Stimulated activated CD8-positive, alpha-beta memory T cell treated with anti-CD3 and anti-CD28 coated beads, Interleukin-4, amount 100 ng/mL, for 24 hours (primary cell): ENCODE measurements at places on chromosomes 5 and 9.

- no peak for DNase-seq
Observed at GRCh38 chr9:90999425-91000397, 198.1 kb downstream of the SYK start.

DNA sequence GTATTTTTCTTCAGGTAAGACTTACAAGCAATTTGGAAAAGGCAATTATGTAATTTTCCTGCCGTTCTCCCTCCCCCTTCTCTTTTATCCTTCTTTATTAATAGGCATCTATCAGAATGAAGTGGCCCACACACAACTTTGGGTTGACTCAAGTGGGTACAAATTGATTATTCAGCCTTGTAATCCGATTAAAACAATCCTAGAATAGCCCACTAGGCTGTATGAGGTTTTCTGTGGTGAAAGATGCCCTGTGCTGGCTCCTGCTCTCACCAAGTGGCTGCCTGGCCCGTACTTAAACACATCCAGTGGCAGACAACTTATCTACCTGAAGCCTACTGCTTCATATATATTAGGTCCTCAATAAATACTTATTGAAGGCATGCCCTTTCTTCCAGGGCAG is 177.3 kb upstream of the C9orf72 start:
- no peak for DNase-seq

- no peak for DNase-seq
Observed at GRCh38 chr5:74977471-74977870, 74.9 kb downstream of the GCNT4 start.

DNA sequence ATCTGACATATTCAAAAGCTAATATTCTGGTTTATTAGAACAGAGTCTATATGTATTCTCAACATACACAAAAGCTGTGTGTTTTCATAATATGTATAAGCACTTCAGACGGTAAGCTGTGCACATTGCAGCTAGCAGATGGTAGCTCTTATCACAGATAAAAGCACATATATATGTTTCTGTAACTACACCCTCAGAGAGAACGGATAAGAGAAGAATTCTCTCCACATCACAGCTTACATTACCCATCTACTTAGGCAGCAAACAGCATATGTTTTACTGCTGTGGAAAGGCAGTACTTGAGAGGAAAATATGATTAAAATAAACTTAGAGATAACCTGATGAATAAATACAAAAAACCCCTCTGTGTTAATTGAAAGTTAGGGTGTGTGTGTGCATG is 450.9 kb upstream of the ZNF608 start:
- DNase-seq: no peak

DNA sequence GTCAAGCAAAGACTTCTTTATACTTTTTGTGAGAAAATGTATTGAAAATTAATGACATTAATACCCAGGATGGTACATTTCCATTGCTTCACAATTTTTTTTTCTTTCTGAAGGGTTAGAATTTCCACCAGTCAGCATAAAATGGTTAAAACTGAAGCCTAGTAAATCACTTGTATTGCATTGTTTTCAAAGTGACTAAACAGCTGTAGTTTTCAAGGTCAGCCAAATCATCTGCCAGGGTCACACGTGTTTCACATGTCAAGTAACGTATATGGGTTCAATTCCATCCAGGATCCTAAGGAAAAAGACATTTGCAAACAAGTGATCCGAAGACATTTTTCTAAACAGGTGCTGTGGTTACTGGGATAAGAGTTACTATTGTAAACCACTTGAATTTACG is 574.2 kb downstream of the RAB3C start:
- no peak for DNase-seq

GRCh38 chr5:34059977-34060376 is 17.0 kb upstream of the C1QTNF3 start:
- DNase-seq: no peak

DNA sequence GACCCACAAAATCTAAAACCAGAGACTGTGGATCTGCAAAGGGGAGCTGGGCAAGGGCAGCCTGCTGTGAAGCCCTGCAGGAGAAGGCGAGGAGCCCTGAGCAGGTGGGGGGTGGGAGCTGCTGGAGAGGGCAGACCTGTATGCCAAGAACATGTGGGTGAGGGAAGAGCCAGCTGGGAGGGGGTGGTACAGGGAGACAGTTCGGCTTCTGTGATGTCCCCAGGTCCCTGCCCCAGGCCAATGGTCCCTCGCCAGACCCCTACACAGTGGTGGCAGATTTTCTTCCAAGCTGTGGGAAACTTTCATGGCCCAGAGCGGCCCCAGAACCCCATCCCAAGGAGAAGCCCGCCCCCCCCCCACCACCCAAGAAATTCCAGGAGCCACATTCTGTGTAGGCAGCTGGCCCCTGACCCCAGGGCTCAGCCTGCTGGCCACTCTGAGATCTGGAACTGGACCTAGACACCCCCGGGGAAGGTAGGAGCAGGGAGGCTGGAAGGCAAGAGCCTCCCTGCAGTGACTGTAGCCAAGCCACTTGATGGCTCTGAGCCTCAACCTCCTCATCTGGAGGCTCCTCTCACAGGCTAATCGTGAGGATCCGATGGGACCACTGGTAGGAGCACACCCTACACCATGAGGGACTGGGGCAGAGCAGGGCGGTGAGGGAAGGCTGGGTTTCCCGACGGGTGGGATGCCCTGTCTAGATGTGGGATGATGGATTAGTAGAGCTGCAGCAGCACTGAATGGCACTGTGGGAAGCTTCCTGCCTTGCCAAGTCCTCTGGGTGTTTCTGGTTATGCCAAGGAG is 22.6 kb upstream of the CSF1R start:
- no peak for DNase-seq

GRCh38 chr5:122719991-122720746 is 54.7 kb upstream of the SNX2 start:
- DNase-seq: no peak

GRCh38 chr9:127165116-127165515 is 42.7 kb upstream of the ANGPTL2 start:
- DNase-seq: no peak

GRCh38 chr5:93407454-93407853 is 173.6 kb downstream of the NR2F1-AS1 start:
- no peak for DNase-seq

DNA sequence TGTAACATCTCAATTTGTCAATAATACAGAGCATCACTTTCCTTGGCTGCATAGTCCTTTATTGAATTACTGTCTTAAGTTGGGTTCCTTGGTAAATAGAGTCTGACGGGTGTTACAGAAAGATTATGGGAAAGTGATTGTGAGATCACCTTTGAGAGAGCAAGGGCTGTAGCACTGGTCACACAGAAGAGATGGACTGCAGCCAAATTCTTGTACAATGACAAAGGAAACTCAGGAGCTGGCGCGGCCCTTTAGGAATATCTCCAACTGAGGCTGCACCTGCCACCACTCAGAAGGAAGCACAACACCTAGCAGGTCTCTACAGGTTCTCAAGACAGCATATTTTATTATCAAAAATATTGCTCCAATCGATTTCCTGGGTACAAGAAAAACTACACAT is 350.0 kb upstream of the ISL1 start:
- DNase-seq: no peak

- no peak for DNase-seq
Observed at GRCh38 chr5:130710596-130710995, 454.5 kb downstream of the HINT1 start.

DNA sequence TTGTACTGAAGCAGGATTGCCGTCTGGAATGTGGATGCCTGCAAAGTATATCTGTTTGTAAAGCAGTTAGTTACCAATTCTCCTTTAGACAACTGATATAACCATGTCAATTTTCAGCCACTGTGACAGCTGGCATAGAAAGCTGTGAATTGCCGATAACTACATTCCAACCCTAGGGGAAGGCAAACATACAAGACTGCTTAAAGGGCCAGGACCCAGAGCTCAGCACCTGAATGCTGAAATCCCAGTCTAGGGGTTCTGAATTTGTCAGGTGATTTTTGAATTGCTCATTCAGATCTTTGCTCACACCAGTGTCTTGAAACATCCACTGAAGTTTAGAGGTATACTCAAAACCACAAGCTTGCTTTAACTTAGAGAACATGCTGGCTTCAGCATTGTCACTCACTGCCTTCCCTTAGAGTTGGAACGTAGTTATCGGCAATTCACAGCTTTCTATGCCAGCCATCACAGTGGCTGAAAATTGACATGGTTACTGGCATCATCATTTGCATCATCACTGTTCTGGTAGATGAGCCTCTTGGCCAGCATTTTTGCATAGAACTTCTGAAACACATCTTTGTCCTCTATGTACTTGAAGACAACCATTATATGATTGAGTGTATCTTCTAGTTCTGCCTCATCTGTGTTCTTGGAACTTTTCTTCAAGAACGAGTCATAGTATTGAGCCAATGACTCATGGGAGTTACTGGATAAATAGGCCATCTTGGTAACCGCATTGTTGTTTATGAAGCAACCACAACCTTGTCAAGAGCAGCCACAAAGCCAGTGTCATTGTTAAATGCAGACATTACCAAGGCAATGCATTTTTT is 82.1 kb downstream of the CCDC192 start:
- DNase-seq: no peak

DNA sequence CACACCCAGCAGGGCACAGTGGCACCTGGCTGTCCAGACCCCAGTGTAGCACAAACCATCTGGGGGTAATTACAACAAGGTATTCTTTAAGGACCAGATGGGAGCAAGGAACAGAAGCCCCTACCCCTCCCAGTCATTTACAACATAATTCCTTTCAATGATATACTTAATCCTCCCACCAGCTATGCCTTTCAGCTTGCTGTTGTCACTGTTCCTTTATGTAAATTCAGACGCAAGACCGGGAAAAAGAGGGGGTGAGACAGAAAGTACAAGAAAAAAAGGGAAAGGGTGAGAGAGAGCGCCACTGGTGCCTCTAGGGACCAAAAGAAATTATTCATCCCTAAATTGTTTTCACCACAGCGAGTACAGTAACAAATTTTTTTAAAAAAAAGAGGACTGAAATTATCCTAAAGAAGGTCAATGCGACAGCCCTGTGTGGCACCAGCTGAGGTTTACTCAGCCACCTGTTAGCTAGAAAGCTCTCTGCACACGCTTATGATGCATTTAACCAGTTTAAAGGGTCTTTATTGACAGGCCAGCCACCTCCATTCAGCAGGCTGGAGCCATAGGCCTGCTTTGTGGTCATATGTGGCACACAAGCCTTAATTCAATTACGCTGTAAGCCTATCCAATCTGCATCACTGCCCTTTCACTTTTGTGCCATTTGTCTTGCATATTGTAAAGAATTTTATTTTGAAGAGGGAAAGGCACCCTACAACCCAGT is 210.2 kb upstream of the ISL1 start:
- no peak for DNase-seq

DNA sequence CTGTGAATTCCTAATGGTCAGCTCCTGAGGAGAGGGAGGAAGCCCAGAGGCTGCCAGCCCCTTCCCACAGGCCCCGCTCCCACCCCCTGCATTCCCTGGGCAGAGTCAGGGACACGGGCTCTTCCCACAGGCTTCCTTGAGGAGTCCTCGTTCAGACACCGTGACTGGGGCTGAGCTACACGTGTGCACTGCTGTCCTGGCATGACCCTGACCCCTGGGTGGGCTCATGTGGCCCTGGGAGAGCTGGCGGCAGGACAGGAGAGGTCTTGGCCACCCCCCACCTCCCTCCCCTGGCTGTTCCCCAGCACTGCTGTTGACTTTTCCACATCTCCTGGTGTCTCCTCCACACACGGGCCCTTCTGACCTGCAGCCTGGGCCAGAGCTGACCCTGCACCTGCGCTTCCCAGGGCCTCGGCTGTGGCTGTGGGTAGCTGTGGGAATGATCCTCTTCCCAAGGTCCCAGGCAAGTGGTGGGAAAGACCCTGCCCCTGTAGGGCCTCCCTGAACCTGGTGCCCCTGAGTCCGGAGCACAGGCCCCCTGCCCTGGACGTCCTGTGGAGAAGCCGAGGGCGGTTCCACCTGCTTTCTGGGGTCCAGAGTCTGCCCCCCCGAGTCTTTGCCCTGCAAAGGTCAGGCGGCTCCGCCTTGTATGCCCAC is 56.5 kb upstream of the NKD2 start:
- no peak for DNase-seq

DNA sequence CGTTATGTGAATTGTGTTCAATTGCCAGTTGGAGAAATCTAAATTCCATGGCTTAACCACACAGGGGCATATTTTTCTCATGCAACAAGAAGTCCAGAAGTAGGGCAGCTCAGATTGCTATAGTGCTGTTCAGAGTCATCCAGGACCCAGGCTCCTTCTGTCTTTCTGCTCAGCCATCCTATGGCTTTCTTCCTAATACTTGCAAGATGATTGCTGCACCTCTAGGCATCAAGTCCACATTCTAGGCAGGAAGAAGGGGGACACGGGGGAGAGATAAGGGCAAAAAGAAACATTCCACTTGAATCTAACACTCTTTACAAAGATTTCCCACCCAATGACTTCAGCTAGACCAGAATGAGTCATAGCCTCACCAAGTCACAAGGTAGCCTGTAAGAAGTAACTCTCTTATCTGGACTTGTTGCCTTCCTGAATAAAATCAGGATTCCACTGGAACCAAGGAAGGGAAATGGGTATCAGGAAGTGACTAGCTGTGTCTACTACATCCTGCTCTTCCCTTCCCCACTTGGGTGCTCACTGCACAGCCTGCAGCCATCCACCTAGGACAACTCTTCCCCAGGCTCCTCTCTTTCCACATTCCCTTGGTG is 5.3 kb downstream of the ERAP2 start:
- no peak for DNase-seq

DNA sequence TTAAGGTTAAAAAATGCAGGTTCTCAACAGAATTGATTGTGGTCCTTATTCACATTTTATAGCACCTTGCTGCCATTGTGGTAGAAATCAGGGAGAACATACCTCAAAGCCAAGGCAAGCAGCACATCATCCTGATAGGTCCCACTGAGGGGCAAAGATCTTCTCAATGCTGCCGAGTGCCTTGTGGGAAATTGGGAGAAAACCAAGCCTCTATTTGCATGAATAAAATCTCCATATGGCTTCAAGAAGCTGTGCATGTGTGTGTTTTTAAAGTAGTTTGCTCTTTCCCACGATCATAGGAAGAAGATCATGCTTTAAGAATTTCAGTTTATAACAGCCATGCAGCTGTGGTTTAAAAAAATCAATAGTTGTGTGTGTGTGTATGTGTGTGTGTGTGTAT is 216.9 kb upstream of the FBXL7 start:
- no peak for DNase-seq

DNA sequence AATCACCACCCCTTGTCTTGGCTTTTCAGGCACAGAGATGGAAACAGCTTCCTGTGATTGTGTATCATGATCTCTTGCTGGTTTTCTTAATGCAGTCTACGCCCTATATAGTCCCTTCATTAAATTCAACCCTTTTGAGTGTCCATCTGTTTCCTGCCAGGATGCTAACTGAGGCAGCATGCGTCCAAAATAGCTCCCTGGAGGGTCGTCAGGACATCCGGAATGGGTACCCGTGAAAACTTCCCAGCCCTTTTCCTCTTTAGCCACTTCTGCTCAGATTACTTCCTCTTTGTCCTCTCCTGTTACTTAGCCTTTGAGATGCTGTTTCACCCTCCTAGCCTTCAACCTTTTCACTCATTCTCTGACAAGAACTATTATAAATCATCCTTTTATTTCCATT is 79.8 kb upstream of the KLF9 start:
- DNase-seq: no peak

- no peak for DNase-seq
Observed at GRCh38 chr9:122546196-122546595, 6.7 kb upstream of the OR1N2 start.

- DNase-seq: no peak
Observed at GRCh38 chr9:25964239-25964638, 286.0 kb upstream of the TUSC1 start.
